ENCODE measurements at places on chromosomes 5 and 9. TPM values are rescaled to one million over a fixed set of nuclear protein-coding genes. Genes with fewer than 3 reads are reported as not detected.

FOXD4L4 gene
- total RNA-seq: 0.20 TPM

SLC34A1 gene
- total RNA-seq: not detected

PCA3 gene
- total RNA-seq: 0.07 TPM

SPATA31D4 gene
- total RNA-seq: not detected

PRSS3 gene
- 14.8 TPM for total RNA-seq

LCN1 gene
- total RNA-seq: 0.20 TPM

OGN gene
- total RNA-seq: 24.7 TPM

NR5A1 gene
- total RNA-seq: not detected

Measured in smooth muscle cell of the pulmonary artery (primary cell).